ENCODE measurements at places on chromosomes 6 and 20. TPM values are rescaled to one million over a fixed set of nuclear protein-coding genes. Genes with fewer than 3 reads are reported as not detected.
A peak's percentile ranks its signal among the peaks of the same experiment; 100 is the strongest.

DNA sequence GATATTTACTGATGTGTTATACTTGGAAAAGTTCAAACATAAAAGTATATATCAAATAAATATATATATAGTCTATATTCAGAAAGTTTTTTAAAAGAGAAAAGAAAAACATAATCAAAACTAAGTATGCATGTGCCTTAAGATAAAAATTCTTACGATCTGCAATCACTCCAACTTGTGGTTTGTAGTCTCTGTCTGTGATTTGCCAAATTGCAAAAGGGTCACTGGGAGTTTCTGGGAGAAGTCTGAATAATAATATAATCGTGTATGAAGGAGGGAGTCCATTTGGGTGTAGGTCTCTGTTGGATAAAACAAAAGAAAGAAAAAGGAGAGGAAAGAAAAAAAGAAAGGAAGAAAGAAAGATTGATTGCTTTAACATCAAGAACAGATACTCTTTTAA lies 92.4 kb downstream of the COL12A1 start:
- no peak overlapping the region for H3K27ac ChIP-seq
- H3K36me3 ChIP-seq: no peaks in the 10 kb centered on the region
- H3K27me3 ChIP-seq: no peaks in the 10 kb centered on the region
- H3K4me1 ChIP-seq: no peaks in the 10 kb centered on the region
- DNase-seq: no peak

GRCh38 chr6:145608850-145609249 lies 126.5 kb downstream of the EPM2A start:
- no peak overlapping the region for H3K4me3 ChIP-seq
- no peaks in the 10 kb centered on the region for H3K4me1 ChIP-seq
- no peak overlapping the region for H3K27ac ChIP-seq
- no peaks in the 10 kb centered on the region for H3K27me3 ChIP-seq
- DNase-seq: no peak

DNA sequence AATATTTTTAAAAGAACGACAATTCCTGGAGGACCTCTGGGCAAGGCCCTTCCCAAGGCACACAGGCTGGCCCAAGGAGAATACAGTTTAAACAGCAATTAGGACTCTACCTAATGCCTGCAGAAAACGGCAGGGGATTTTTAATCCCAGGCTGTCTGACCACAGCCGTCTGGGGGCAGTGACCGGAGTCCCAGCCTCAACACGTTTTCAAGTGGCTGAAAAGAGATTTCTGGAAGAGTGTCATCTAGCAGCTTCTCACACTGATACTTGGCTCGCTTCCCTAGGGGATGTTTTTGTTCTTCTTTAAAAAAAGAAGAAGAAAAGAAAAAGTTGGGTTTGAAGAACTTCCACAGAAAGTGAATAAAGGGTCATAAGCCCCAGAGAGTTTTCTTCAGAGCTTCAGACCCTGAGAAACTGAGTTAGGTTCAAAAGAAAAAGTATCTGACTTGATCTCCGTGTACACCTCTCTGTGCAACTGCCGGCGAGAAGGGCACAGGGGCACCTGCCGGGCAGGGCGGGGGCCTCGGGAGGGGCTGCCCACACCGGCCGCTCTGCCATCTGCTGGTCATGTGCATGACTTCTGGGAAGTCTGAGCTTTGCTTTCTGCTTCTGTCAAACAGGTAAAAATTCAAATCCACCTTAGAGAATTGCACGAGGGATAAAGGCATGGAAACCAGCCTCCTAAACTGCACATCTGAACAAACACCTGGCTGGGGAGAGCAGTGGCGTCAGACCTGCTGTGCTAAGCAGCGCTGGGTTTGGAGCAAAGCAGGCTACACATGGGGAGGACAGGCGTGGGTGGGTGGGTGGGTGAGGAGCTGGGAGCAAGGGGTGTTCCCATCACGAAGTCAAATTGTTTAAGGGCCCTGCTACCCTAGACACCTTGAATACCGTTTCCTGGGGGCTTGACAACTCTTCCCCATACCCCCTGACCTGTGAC lies 33.0 kb downstream of the RRBP1 start:
- H3K4me1 ChIP-seq: peaks cover 67% of the 10 kb centered on the region
- peak overlapping the region; percentile 44 for H3K27ac ChIP-seq
- H3K4me3 ChIP-seq: no peak overlapping the region
- H3K27me3 ChIP-seq: no peaks in the 10 kb centered on the region

DNA sequence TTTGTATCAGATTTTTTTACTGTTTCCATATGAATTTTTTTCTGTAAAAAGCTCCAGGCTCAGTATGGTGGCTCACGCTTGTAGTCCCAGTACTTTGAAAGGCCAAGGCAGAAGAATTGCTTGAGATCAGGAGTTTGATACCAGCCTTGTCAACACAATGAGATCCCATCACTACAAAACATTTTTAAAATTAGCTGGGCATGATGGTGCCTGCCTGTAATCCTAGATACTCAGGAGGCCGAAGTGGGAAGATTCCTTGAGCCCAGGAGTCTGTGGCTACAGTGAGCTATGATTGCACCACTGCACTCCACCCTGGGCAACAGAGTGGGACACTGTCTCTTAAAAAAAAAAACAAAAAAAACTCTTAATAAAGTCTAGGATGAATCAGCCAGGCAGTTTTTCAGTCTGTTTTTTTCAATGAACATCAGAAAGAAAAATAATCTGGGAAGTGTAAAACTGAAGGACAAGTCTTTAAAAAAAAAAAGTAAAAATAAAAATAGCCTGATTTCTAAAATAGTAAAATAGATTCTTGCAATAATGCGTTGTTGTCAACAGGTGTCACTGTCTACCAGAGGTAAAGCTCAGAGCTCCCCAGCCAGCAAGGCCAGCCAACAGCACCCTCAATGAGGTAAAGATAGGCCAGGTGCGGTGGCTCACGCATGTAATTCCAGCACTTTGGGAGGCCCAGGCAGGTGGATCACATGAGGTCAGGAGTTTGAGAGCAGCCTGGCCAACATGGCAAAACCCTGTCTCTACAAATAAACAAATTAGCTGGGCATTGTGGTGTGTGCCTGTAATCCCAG lies 9.3 kb upstream of the ATG5 start:
- no peaks in the 10 kb centered on the region for H3K27me3 ChIP-seq
- H3K36me3 ChIP-seq: no peaks in the 10 kb centered on the region
- H3K4me3 ChIP-seq: no peak overlapping the region

DNA sequence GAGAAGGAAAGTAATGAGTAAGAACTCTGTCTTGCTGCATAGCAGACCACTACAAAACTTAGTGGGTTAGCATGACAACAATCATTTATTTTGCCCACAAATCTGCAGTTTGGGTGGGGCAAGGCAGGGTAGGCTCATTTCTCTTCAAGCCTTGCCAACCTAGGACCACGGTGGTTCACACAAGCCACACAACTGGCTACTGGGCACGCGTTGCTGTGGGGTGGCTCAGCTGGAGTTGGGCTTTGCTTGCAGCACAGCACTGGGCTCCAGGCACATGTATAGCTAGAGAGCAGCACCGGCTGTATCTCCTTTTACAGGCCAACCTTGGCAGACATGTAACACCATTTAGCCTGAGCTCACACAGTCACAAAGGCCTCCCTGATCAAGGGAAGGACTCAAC lies 4.6 kb upstream of the NXT1 start:
- H3K4me1 ChIP-seq: no peaks in the 10 kb centered on the region
- DNase-seq: no peak
- no peak overlapping the region for H3K4me3 ChIP-seq
- no peak overlapping the region for H3K27ac ChIP-seq

DNA sequence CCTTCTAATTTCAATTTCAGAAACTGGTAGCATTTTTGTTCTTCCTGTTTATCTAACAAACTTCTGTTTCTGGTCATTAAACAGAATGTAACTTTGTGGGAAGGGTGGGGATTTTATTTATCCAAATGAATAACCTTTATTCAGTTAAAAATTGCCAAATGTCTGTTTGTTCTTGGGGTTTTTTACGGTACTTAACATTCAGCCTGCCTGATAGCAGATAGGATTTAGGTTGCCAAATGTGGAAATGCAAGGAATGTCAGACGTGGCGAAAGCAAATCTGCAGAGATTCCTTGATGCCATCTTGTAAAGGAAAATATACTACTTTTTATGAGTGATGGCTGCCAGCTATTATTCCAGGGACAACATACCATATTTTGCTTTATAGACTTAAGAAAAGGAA lies 95.7 kb downstream of the LYRM2 start:
- H3K36me3 ChIP-seq: no peaks in the 10 kb centered on the region
- H3K27ac ChIP-seq: no peak overlapping the region
- H3K4me3 ChIP-seq: no peak overlapping the region
- no peaks in the 10 kb centered on the region for H3K27me3 ChIP-seq
- no peak for DNase-seq
- H3K4me1 ChIP-seq: no peaks in the 10 kb centered on the region

GRCh38 chr20:42914302-42914701 lies 275.4 kb downstream of the PTPRT start:
- H3K27ac ChIP-seq: no peak overlapping the region
- DNase-seq: no peak
- H3K36me3 ChIP-seq: no peaks in the 10 kb centered on the region

GRCh38 chr6:4210629-4211419 lies 75.4 kb upstream of the ECI2 start:
- H3K27ac ChIP-seq: no peak overlapping the region
- H3K36me3 ChIP-seq: no peaks in the 10 kb centered on the region
- peak; percentile 56 for DNase-seq
- no peaks in the 10 kb centered on the region for H3K4me1 ChIP-seq
- no peak overlapping the region for H3K4me3 ChIP-seq

DNA sequence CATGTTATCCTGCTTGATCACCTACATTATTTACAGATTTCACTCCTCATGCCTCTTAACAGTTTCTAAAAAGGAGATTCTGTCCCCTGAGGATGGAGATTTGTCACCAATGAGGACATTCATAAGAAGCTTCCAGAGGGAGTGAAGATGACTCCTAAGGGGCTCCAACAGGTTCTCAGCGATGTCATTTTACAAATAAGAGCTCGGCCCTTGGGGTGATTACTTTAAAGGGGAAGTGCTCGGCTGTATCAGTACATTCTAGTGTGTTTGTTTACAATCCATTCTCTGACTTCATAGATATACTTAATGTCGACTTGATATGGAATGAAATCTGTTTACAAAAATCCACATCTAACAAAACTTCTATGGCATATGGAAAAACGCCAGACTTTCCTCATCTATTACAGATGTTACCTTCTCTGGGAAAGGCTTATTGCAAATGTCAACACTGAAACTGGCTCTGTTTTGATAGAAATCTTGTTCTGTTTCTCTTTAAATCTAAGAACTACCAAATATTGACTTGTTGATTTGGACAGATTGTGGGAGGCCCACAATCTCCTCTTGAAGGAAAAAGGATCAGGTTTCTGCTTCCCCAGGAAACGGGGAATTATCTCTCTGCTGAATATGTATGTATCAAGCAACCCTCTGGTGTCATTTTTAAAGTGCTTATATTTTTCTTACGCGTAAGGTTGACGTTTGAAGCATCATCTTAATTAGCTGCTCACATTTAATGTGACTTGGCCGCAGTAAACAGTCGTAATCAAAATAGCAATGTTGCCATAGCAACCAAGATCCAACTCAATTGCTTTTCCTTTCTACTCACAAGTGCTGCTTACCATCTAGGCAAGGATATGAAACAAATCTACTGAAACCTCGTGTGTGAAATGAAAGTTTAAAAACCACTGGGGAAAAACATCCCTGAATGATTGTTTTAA lies 95.7 kb downstream of the SHLD1 start:
- DNase-seq: no peak
- H3K4me3 ChIP-seq: no peak overlapping the region
- no peaks in the 10 kb centered on the region for H3K36me3 ChIP-seq
- no peak overlapping the region for H3K27ac ChIP-seq

- no peak overlapping the region for H3K4me3 ChIP-seq
- no peak for DNase-seq
- H3K36me3 ChIP-seq: no peaks in the 10 kb centered on the region
- H3K4me1 ChIP-seq: no peaks in the 10 kb centered on the region
Observed at GRCh38 chr6:124470803-124471202, 491.4 kb upstream of the RNF217 start.

DNA sequence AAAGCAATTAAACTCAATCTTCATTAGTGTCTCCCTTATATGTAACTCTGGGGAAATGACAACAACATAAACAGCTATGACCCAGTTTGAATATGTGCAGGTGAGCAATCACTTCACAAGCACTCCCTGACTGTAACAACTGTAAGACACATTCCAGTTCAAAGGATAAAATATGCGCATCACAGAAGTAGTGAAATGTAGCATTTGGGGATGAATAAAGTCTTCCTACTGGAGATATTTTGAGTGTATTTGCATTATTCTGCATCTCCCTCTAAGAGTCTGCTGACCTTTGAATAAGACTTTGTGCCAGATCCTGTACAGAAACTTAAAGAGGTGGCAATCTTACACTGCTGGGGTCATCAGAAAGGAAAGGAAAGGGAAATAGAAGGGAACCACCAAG lies 179.5 kb upstream of the TBX18 start:
- no peak overlapping the region for H3K4me3 ChIP-seq
- H3K4me1 ChIP-seq: no peaks in the 10 kb centered on the region
- H3K27me3 ChIP-seq: no peaks in the 10 kb centered on the region
- DNase-seq: no peak
- no peak overlapping the region for H3K27ac ChIP-seq

- no peaks in the 10 kb centered on the region for H3K27me3 ChIP-seq
- H3K4me1 ChIP-seq: no peaks in the 10 kb centered on the region
- no peak overlapping the region for H3K4me3 ChIP-seq
- peak; percentile 47 for DNase-seq
- no peak overlapping the region for H3K27ac ChIP-seq
Observed at GRCh38 chr6:153231048-153231646, 100.1 kb upstream of the RGS17 start.

GRCh38 chr6:151740820-151741219 lies 66.7 kb upstream of the ESR1 start:
- no peak overlapping the region for H3K4me3 ChIP-seq
- no peaks in the 10 kb centered on the region for H3K27me3 ChIP-seq
- DNase-seq: no peak
- no peaks in the 10 kb centered on the region for H3K36me3 ChIP-seq

Gene TRIM15
- total RNA-seq: not detected

Gene DDX43
- 0.26 TPM for total RNA-seq

Gene CLIC5
- total RNA-seq: 5.6 TPM

Gene PRDM1
- 0.55 TPM for total RNA-seq

Gene FAM217A
- not detected for total RNA-seq

Gene LIME1
- 32.2 TPM for total RNA-seq

Gene ILRUN
- 81.1 TPM for total RNA-seq

Gene OR11A1
- total RNA-seq: not detected

Gene TRDN
- total RNA-seq: not detected

Measured in adrenal gland (tissue), 19 donors.